Keratinocyte (primary cell): ENCODE measurements at places on chromosomes 3 and 15. TPM values are rescaled to one million over a fixed set of nuclear protein-coding genes. Genes with fewer than 3 reads are reported as not detected.

CKMT1A gene
- 47.4 to 70.1 TPM (median 60.0 TPM) in 3 replicates for polyA plus RNA-seq

EBLN2 gene
- polyA plus RNA-seq = 1.0 to 4.0 TPM (median 2.9 TPM) in 3 replicates

UPK1B gene
- 23.7 to 82.5 TPM (median 54.6 TPM) in 3 replicates for polyA plus RNA-seq

DNAH12 gene
- 0.10 TPM in 1 of 3 replicates, not detected in the others for polyA plus RNA-seq

ABHD17C gene
- 11.8 to 27.8 TPM (median 23.3 TPM) in 3 replicates for polyA plus RNA-seq

FAH gene
- 29.4 to 36.1 TPM (median 32.0 TPM) in 3 replicates for polyA plus RNA-seq

IL5RA gene
- polyA plus RNA-seq = not detected in 3 replicates

FAM81A gene
- 0.50 to 0.84 TPM (median 0.58 TPM) in 3 replicates for polyA plus RNA-seq
